ENCODE measurements at places on chromosomes 1 and 21.

- no peak for DNase-seq
Observed at GRCh38 chr1:56459260-56459659, 120.1 kb downstream of the PLPP3 start.

DNA sequence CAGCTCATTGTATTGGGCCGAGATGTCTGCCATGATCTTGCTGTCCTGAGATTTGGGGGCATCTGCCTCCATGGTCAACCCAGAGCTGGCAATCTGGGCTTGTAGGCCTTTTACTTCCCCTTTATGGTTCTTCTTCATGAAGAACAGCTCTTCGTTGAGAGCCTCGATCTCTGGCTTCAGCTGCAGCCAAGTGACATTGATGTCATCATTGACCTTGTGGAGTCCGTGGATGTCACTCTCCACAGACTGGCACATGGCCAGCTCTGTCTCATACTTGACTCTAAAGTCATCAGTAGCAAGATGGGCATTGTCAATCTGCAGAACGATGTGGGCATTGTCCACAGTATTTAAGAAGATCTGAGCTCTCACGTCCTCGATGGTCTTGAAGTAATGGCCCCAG is 29.2 kb downstream of the RAP1A start:
- DNase-seq: no peak

- no peak for DNase-seq
Observed at GRCh38 chr1:32636914-32637645, 13.3 kb downstream of the ZBTB8OS start.

GRCh38 chr1:223022641-223023473 is 120.2 kb downstream of the TLR5 start:
- no peak for DNase-seq

GRCh38 chr1:96475903-96476302 is 245.7 kb upstream of the PTBP2 start:
- DNase-seq: no peak

- DNase-seq: peak; percentile 81
Observed at GRCh38 chr1:206925106-206925736, 3.5 kb upstream of the FCMR start.

- no peak for DNase-seq
Observed at GRCh38 chr1:80143361-80143760, 1136.8 kb upstream of the ADGRL4 start.

DNA sequence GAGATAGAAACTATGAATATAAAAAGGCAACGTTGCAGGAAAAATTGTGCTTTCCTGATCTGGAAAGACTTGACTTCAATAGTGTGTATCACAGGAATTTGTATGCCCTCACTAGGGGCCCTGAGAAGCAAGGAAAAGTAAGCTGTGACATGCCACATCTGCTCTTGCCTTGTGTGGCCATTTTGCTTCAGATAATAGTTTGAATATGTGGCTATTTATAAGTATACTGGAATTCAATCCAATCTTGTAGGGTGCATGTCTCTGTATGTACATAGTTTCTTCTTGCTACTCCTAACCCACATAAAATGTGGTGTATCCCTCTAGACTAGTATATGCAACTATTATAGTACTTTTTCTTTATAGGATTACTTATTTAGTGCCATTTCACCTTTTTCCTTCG is 31.1 kb upstream of the SCYL3 start:
- DNase-seq: no peak

DNA sequence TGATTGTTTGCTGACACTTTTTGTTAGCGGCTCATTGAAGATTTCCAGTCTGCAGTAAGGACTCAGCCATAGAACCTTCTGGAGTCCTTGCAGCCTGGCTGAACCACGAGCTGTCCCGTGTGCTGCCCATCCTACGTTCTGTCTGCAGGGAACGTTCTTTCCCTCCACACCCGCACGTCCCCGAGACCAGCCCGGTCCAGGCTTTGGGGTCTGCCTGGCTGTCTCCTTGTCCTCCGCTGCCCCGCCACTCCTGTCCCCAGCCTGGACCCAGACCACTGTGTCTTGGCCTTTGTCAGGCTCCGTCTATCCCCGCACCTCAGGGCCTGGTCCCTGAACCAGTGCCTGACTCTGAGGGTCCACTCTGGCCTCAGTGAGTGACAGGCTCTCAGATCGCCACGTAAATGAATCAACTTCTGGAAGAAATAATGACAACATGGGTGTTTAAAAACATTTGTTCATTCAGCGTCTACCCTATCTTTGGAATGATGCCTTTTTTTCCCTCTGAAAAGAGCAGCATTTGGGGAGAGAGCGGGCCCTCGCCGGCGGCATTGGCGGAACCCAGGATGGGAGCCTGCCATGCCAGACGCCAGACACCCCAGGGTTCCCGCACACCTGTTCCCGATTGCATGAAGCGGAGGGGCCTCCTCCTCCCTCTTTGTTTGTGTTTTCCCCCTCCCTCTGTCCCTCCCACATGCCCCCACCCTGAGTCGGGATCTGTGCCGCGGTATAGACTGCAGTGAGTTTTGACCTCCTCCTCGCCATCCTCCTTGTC is 43.9 kb upstream of the C1orf174 start:
- DNase-seq: no peak

- no peak for DNase-seq
Observed at GRCh38 chr1:26132128-26132833, 20.7 kb downstream of the PDIK1L start.

DNA sequence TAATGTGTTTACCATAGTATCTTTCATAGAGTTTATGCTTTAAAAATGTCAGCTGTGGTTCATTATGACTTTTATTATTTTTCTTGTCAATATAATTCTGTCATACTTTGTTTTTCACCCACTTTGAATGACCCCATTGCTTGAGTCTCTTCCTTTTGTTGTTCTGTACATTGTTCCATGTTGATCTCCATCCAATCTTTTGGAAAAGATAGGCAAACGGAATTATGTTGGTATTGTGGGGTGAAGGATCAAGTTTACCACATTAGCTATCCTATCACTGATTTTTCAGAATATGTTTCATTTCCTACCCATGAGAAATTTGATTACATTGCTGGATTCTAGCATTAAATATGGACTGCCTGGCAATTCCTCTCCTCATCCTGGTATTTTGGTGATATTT is 196.6 kb downstream of the NFIA start:
- no peak for DNase-seq

DNA sequence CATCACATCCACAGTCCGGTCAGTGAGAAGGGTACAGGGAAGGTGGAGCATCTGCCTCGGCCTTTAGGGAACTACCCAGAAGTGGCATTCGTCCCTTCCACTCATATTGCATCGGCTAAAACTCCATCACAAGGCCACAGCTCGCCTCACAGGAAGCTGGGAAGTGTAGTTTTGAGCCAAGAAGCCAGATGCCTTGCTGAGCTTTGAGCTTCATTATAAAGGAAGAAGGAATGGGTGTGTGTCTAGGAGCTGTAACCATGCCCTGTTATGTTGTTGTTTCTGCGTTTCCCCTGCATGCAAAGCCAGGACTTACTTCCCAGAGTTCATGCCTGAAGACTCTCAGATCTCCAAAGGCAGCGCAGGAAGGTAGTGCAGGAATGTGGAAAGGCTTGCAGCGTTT is 61.1 kb downstream of the OPTC start:
- no peak for DNase-seq

DNA sequence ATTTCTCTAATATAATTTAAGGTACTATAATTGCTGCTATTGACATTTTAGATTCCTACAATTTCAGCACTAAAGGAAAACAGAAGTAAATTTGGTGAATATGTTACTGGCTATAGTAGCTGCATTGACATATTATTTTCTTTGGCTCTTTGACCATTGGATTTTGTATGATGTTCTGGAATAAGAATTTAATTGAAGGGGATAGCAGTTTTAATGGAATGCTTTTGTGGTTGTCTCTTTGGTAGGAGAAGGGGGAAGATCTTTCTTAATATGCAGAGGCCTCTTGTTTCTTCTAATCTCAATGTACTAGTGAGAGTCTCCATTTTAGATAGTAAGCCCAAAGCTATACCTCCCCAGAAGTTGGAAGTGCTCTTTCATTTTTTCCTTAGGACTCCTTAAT is 6.9 kb downstream of the DTL start:
- DNase-seq: no peak

DNA sequence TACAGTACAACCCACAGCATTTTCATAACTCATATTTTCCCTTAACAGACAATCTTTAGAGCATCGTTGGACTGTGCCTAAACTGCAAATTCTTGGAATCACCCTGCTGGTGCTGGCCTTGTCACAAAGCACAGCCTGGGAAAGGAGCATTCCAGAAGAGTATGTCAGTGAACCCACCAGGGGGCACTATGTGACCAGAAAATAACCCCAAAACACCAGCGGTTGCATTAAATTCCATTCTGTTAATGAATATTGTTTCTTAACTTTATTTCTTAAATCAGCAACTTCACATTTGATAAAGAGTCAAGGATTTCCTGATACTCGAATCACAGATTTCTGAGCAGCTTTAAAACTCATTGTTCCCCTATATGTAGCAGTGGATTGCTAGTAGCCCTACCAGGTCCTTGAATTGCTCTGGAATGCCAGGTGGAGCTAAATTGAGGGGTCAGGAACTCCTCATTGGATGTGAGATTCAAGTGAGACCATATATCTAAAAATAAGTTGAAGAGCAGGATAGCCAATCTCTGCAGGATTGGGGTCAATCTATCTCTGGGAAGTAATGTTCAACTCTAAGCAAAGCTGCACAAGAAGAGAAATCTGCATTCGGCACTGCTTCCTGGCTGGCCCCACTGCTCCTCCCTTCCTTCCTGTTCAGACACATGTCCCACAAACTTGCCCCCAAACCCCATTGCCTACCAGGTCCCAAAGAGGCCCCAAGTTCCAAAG is 12.7 kb upstream of the RAB4A start:
- peak; percentile 58 for DNase-seq

DNA sequence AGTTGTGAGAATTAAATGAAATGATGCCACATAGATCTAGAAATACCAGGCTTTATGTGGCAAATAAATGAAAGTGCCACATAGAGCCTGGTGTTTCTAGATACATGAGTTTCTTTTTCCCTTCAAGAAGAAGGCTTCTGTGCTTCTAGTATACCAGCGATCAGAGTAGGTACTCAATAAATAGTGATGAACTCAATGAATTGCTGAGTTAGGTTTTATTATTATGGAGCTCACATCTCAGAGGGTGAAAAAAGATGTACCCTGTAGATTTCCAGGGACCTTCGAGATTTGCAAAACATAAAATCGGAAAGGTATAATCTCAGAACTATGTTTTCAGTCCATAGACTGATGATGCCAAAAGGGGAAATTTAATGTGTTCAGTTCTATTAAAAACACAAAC is 2.3 kb upstream of the CLSTN1 start:
- DNase-seq: no peak

- DNase-seq: no peak
Observed at GRCh38 chr1:246726881-246727280, 2.7 kb downstream of the SCCPDH start.

- no peak for DNase-seq
Observed at GRCh38 chr1:110850627-110851026, 22.3 kb upstream of the CD53 start.

- no peak for DNase-seq
Observed at GRCh38 chr1:105608713-105609112, 1447.8 kb upstream of the PRMT6 start.

DNA sequence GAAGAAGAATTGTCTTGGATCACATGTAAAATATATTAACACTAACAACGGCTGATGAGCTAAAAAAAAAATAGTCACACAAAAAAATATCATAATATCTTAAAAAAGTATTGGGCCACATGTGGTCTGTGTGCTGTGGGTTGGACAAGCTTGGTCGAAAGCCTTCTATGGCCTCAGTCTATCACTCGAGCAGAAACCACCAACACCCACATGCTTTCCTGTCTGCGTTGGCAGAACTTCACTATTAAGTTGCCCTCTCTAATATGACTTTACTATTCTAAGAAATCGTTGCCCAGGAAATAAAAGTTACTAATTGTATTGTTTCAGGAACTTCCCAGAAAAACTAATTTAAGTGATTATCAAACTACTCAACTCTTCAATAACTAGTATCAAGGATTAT is 28.2 kb upstream of the ETS2 start:
- DNase-seq: no peak

- no peak for DNase-seq
Observed at GRCh38 chr1:209490013-209490412, 93.5 kb upstream of the CAMK1G start.

DNA sequence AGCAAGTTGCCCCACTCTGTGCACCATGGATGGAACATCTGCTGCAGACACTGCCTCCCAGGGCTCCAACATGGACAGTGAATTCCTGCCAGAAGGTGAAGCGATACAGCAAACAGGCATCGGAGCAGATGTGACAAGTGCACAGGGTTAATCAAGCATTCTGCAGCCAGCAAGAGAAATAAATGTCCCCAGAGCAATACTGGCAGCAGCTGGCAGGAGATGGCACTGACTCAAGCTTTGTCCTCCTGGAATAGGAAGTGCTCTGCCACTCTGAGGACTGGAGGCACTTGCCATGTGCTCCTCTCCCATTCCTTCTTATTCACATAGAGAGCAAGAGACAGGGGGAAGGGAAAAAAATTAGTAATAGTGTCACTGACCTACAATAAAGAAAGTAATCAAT is 402.7 kb upstream of the DAB1 start:
- no peak for DNase-seq

- no peak for DNase-seq
Observed at GRCh38 chr1:240044620-240045019, 47.1 kb upstream of the FMN2 start.

- no peak for DNase-seq
Observed at GRCh38 chr1:208248991-208249696, 5.0 kb upstream of the PLXNA2 start.

- DNase-seq: no peak
Observed at GRCh38 chr1:228366062-228366865, 40.4 kb downstream of the TRIM11 start.

- DNase-seq: no peak
Observed at GRCh38 chr1:58664881-58665280, 35.0 kb downstream of the MYSM1 start.

- DNase-seq: no peak
Observed at GRCh38 chr1:70818401-70818800, 229.2 kb downstream of the PTGER3 start.

DNA sequence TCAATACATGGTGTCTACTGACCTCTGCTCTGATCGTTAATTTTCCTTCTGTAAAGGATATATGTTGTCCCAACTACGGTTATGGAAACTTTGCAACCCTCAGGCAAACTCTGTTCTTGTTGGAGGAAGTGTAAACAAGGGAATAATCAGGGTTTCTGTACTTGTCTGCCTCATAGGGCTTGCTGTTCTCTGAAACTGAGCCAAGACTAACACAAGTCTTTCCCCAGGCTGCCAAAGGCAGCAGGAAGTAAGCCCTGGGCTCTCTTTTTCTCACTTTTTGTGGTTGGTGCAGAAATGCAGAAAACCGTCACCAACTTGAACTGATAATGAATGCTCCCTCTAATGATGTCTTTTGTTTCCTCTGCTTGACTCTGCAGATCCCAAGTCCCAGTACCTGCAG is 7.6 kb downstream of the CYP4X1 start:
- no peak for DNase-seq

- peak; percentile 55 for DNase-seq
Observed at GRCh38 chr21:29293495-29293894, 5.2 kb upstream of the BACH1 start.

- no peak for DNase-seq
Observed at GRCh38 chr1:10621906-10622305, 147.2 kb downstream of the PEX14 start.

All from GM10248 (cell line).